Keratinocyte (primary cell): ENCODE measurements at places on chromosomes 4 and X. TPM values are rescaled to one million over a fixed set of nuclear protein-coding genes. Genes with fewer than 3 reads are reported as not detected.

DNA sequence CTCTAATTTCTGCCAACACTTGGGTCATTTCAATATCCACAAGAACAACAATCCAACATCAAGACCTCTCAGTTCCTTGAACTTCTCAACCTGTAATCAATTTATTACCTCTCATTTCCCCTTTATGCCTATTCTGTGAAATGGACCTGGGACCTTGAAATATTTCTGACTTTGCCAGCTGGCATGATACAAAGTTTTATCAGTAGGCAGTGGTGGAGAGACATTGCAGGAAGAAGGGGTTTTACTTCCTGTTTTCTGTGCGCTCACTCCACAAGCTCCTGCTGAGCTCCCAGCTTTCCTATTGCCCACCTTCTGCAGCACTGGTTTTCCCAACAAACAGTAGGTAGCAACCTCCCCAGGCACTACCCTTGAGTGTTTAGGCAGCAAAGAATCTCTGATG, 3.5 kb upstream of the ARHGEF6 start:
- no peak for DNase-seq

- DNase-seq: no peak
Measured at GRCh38 chr4:1973218-1973617, 35.6 kb downstream of the NELFA start.

DNA sequence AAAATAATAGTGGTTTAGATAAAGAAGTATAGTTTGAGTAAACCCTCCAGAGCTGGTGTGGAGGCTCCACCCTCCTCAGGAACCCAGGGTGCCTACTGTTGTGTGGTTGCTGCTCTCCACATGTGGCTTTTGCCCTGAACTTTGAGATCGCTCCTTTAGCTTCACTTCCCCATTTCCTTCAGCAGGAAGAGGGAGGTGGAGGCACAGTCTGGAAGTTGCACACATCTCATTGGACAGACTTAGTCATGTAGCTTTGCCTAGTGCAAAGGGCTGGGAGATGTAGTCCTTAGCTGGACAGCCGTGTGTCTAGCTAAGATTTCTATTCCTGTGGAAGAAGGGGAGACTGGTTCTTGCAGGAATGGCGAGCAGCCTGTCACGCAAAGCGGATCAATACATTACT, 37.9 kb downstream of the RGS12 start:
- no peak for DNase-seq

DNA sequence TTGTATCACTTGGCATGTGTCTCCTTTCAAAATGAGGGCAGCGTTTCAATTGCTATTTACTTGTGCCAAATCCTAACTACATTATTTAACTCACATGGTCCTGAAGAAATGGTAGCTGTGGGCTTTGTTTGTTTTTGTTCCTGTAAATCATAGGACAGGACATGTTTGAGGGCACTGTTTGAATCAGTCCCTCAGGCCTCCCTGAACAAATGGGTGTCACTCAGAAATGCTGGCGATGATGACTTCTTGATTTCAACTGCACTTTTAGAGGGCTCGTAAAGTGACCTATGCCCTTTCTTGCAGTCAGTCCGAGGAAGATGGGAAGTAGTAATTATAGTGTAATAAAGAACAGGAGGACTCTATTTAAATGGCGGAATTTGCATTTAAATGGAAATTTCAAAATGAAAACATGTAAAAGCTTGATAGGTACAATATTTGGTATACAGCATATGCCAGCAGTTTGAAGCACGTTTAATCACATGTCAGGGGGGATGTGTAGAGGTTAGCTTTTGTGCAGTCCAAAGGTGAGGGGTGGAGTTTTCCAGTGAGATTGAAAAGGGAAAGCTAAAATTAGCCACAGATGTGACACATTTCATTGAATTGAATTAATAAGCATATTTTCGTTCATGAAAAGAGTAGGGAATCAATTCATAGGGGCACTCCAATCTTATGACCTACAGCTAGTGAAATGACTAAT, 1958.7 kb upstream of the IGFBP7 start:
- DNase-seq: no peak

The RAI2 gene
- not detected in 3 replicates for polyA plus RNA-seq

The UCP1 gene
- polyA plus RNA-seq: not detected in 3 replicates

DNA sequence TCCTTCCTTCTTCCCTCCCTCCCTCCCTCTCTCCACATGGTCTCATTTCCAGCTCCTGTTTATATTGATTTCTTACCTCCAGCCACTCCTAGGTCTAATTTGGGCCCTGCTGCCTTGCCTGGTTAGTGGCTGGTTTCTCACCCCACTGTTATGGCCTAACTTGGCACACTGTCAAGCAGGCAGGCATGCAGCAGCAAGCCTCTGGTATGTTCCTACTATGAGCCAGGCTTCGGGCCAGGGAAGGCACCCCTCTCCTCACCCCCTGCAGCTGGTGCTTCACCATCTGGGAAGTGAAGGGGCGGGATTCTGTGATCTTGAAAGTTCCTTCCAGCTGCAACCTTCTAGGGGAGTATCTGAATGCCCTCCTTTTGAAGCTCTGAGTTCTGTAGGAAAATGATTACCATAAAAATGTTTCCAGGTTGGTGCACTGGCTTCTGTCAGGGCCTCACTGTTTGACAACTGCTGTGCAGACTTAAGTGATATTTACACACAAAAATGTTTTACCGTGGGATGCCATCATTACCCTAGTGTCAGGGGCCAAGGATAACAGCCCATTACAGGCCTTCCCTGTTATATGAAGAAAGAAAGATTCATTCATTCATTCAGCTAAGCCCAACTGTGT, 10.1 kb upstream of the VMA21 start:
- no peak for DNase-seq

DNA sequence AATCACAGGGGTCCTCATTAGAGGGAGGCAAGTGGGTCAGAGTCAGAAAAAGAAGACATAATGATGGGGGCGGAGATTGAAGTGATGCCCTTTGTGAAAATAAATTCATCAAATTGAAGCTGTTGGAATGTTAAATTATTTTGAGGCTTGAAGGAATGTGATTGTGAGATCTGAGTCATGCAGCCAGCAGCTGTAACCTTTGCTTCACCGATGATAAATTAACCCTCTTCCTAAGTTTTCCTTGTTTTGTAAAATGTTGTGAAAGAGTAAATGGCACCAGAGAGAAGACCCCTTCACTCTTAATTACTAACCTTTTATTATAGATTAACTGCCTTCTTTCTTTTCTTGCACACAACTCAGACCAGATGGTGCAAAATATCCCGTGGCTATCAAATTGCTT, 47.7 kb upstream of the FAM9A start:
- no peak for DNase-seq

The TLR2 gene
- 1.7 to 3.1 TPM (median 1.8 TPM) in 3 replicates for polyA plus RNA-seq

GRCh38 chrX:106036716-106037115, 1.8 kb downstream of the SERPINA7 start:
- DNase-seq: no peak

The CT47B1 gene
- not detected in 3 replicates for polyA plus RNA-seq

DNA sequence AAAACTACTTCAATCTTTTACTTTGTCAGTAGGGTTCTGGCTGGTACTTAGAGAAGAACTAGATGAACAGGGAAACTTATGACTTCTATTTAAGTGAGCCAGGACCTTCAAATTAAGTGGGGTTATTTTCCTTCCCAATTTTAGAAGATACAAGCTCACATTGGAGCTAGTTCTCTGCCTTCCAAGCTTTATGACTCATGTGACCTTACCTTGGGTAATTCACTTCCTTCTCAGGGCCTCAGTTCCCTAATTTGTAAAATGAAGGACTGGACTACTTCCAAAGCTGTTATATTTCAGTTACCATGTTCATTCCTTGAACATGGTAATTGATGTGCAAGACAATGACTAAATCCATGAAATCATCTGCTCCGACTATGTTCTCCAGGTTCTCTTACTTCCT, 32.0 kb upstream of the DCX start:
- DNase-seq: no peak
